Panc1 (cell line): ENCODE measurements at places on chromosomes 16 and 17.
A peak's percentile ranks its signal among the peaks of the same experiment; 100 is the strongest.

- DNase-seq, result no peak
Observed at GRCh38 chr17:8116776-8117175, 1.5 kb downstream of the ALOXE3 start.

DNA sequence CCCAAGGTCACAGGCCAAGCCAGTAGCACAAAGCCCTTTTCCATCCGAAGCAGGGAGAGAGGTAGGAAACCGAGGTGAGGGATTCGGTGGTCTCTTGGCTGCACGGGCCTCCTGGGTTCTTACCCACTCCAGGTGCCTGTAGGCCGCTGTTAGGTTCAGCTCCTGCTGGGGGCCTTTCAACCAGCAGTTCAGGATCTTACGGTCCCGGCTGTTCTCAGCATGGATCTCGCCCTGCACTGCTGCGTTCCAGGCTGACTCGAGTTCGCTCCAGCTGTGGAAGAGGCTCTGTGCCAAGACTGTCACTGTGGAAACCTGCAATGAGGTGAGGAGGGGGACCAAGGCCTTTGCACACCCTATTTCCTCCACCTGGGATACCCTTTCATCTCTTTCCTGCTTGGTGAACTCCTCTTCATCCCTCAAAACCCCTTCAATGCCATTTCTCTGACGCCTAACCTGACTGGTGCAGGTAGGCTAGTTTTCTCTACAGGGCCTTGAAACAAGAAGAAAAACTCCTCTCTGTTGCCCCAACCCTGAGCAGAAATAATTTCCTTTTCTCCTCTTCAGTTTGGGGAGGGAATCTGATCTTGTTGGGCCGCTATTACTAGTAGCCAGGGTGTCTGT is 103.6 kb downstream of the RMI2 start:
- no peak for DNase-seq

DNA sequence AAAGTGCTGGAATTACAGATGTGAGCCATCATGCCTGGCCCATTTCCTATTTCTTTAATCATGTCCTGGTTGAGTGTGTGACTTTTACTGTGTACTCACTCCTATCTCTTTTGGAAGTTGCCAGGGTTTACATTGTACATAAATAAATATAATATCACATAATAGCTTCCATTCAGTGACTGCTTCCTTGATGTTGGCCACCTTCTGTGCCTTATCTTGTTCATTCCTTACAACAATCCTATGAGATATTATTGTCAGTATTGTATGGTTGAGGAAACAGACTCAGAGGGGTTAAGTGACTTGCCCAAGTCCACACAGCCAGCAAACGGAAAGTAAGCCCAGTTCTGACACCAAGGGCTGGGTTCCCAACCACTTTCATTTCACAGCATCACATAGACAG is 16.9 kb downstream of the TMC5 start:
- no peak for DNase-seq

GRCh38 chr16:67447508-67448076 is 16.7 kb downstream of the HSD11B2 start:
- no peak for DNase-seq

DNA sequence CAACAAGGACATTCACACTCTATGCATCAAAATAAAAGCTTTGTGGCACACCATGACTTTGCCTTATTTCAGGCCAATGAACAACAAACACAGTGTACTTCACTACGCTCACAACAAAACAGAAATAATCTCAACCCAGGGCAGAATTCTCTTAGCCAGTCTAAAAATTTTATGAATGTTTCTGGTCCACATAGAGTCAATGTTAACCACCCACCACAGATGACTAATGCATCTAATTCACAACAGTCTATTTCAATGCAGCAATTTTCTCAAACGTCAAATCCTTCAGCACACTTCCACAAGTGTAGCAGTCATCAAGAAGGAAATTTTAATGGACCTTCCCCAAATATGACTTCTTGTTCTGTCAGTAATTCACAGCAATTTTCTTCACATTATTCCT is 101.7 kb downstream of the CHD9 start:
- no peak for DNase-seq

GRCh38 chr16:2842340-2843000 is 12.4 kb downstream of the ZG16B start:
- DNase-seq, result no peak

DNA sequence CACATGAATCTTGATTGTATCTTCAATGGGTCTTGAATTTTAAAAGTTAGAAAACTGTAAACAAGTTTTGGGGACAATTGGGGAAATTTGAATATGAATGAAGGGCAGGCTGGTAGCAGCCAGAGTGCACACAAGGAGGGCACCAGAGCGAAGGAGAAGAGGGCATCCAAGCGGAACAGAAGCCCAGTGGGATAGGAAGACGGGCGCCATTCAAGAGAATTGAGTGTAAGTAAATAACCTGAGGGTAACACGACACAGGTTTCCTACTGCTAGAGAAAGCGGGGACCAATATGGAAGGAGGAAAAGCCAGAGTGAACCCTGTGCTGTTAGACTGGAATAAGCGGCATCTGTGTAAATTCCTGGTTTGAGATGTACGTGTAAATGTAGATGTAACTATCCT is 115.1 kb upstream of the CCL2 start:
- DNase-seq, result no peak

DNA sequence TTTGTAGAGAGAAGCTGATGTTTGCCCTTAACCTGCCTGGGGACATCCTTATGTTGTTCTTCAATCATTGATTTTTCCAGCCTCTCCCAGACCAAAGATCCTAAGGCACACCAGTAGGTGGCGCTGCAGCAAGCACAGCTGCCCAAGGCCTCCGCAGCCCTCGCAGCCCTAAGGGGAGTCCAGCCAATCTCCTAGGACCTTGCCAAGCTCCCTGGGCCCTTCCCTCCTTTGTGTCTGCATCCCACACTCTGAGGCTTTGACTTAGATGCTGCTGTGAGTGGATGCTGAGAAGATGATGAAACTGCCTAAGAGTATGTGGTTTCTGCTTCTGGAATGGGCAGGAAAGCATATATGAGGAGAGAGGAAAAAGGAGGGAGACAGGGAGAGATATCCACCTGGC is 47.1 kb downstream of the SPACA3 start:
- no peak for DNase-seq

GRCh38 chr17:65194670-65195334 is 57.6 kb downstream of the RGS9 start:
- no peak for DNase-seq

DNA sequence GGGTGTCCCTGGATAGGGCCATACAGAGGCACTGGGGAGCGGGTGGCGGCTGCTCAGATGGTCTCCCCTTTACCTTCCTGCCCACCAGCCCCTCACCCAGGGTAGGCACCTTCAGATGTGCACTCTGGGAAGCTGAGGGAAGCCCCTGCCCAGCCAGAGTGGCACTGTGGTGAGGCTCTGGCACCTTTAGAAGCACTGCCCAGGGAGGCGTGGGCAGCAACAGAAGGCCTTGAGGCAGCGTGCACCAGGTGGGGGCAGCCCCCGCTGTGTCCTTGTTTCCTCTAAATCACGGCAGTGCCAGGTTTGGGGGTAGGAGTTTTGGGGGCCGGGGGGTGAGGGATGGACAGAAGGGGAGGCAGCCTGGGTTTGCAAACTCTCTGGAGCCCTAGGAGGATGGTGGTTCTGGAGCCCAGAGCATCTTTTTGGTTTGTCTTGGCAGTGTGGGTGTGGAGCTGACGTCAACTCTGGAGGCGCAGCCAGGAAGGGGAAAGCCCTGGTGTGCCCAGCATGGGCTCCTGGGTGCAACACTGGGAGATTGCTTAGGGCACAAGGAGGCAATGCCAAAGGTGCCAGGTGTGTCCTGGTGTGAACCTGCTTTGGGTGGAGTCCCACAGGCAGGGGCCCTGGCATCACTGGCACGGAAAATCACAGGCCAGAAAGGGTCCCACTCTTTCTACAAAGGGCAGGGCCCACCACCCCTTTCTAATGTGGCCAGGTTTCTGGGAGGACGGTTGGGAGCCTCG is 23.1 kb upstream of the CDC42EP4 start:
- no peak for DNase-seq

DNA sequence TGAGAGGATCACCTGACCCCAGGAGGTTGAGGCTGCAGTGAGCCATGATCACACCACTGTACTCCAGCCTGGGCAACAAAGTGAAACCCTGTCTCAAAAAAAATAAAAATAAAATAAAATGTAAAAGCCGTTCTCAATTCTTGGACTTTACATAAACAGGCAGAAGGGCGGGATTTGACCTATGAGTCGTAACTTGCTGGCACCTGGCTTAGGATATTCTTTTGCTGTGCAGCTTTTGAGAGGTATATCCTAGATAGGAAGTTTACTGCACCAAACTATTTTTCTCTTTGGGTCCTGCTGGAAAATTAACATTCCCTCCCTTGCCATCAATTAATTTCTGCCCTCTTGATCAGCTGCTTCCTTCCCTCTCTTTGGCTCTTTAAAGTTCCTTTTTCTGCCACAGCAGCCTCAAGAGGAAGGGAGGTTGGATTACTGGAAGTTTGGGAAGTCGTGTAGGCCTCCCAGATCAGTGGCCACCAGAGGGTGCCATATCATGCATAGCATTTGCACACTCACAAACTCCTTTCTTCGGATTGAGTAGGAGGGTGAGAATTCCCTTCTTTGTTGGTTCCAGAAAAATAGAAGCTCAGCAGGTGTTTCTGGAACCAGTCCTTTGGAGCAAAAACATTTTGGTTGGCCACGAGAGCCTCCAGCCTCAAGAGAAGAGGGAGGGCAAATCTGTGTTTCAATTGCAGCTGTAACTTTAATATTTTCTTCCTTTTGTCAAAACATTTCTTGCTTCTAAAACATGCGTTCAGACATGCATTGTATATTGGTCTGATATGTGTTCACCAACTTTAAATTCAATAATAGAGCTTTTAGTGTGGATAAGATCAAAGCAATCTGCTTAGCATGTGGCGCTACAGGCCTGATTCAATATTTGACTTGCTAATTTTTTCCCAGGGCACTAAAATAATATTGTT is 147.3 kb downstream of the CCDC182 start:
- DNase-seq, result peak; percentile 32

DNA sequence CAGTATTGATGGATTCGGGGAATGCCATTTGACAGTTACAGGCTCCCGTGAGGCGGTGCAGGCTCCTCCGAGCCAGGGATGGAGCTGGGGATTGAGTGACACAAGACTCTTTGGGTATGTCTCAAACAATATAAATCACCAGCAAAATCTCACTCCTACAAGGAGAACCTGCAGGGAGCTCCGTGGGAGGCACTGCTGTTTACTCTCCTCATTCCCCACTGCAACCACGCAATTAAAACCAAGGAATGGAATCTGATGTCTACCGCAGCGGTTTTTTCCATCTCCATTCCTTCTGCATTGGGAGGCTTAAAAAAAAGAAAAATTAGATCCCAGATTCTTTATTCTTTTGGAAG is 157.9 kb downstream of the WWOX start:
- no peak for DNase-seq

DNA sequence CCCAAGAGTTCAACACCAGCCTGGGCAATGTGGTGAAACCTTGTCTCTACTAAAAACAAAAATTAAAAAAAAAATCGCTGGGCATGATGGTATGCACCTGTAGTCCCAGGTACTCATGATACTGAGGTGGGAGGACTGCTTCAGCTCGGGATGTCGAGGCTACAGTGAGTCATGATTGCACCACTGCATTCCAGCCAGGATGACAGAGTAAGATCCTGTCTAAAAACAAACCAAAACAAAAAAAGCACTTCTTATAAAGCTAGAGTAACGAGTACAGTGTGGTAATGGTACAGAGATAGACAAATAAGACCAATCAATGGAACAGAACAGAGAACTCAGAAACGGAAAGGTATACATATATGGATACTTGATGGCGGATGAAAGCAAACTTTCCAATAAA is 4.4 kb downstream of the NSMCE1 start:
- DNase-seq, result no peak

- DNase-seq, result no peak
Observed at GRCh38 chr16:73275024-73275423, 227.1 kb upstream of the ZFHX3 start.
